Renal cortex interstitium (tissue), 15 donors: ENCODE measurements at places on chromosomes 3 and 15. TPM values are rescaled to one million over a fixed set of nuclear protein-coding genes. Genes with fewer than 3 reads are reported as not detected.

GRCh38 chr3:4831580-4831950 is 147.7 kb upstream of the BHLHE40 start:
- no peak for DNase-seq

GRCh38 chr3:187944390-187945179 is 199.3 kb upstream of the BCL6 start:
- no peak for DNase-seq

DNA sequence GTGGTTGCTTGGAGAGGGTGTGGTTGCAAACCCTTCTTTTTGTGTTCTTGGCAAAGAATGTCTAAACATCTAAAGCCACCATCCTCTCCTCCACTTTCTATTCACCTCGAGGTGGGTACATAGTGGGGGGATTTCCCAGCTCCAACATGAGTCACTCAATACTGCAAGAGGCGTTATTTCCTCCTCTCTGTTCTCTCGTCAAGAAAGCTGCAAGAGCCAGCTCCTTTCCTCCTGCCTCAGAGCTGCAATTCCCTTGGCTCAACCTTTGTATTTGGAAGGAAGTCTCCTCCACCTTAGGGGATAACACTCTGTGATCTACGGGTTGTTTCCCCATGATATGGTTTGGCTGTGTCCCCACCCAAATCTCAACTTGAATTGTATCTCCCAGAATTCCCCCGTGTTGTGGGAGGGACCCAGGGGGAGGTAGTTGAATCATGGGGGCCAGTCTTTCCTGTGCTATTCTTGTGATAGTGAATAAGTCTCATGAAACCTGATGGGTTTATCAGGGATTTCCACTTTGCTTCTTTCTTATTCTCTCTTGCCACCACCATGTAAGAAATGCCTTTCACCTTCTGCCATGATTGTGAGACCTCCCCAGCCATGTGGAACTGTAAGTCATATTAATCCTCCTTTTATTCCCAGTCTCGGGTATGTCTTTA is 138.4 kb downstream of the PLCL2 start:
- no peak for DNase-seq

Gene SLC9C1
- 0.65 TPM for polyA plus RNA-seq

Gene LTF
- polyA plus RNA-seq = 3.4 TPM

- DNase-seq = no peak
Measured at GRCh38 chr15:48002767-48003166, 118.0 kb upstream of the SLC24A5 start.

DNA sequence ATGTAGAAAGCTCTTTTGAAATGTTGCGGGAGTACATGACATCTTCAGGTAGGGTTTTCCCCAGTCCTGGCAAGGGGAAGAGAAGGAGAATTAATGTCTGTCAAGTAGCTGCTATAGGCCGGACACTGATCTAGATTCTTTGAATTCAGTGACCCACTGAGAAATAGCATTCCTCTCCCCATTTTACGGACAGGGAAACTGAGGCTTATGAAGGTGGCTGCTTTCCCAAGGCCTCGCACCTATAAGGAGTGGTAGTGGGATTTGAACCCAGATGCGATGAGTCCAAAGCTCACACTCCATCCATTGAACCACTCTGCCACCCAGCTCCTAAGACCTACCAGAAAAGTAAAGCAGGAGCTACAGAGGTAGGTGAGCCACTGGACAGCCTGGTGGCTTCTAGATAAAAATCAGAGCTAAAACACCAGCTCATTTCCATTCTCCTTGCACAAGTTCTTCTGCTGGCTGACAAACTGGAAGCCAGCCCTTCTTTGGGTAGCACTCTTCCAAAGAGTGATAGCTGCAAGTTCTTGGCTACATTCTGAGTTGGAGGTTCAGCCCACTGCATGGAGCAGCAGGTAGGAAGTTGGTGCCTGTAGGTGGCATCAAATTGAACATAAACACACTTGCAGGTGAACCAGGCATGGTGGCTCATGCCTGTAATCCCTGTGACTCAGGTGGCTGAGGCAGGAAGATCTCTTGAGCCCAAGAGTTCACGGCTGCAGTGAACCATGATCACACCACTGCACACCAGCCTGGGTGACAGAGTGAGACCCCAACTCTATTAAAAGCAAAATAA is 22.0 kb downstream of the ZNF710 start:
- DNase-seq = no peak

DNA sequence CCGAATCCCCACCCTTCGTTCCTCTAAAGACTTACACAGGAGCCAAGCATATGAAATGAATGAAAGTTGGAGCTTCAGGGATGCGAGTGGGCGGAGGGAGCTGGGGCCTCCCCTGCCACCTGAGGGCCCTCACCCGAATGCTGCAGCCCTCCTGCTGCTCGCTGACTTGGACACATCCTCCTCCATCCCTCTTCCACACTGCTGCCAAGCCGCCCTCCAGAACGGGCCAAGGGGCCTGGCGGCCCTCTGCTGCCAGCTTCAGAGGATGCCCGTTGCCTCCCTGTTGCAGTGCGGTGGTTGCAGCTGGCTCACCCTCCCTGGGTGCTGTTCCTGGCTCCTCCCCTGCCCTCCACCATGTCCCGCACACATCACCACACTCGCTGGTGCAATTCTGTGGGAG is 71.2 kb downstream of the GABRG3 start:
- no peak for DNase-seq

Gene NAALADL2
- 18.3 TPM for polyA plus RNA-seq

DNA sequence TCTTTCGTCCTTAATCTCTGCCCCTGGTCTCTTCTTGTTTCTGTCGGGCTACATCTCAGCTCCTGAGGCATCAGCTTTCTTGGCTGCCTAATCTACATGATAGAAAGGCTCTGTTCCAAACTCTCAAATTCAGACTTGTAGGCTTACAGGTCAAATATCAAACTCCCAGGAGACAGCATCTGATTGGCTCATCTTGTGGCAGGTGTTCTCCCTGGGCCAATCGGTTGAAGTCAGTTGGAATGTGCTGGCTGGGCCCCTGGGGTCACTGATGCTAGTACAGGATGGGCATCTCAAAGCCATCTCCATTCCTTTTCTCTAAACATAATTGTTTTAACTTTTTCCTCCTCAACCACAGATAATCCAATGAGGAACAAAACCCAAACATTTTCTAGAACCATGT is 198.7 kb downstream of the CNTN3 start:
- DNase-seq = no peak

Gene KBTBD13
- 0.12 TPM for polyA plus RNA-seq

GRCh38 chr3:177370246-177370822 is 173.1 kb upstream of the TBL1XR1 start:
- DNase-seq = no peak

Gene SLC2A2
- polyA plus RNA-seq = 18.7 TPM
